ENCODE measurements at places on chromosomes 4 and X. TPM values are rescaled to one million over a fixed set of nuclear protein-coding genes. Genes with fewer than 3 reads are reported as not detected.

DNA sequence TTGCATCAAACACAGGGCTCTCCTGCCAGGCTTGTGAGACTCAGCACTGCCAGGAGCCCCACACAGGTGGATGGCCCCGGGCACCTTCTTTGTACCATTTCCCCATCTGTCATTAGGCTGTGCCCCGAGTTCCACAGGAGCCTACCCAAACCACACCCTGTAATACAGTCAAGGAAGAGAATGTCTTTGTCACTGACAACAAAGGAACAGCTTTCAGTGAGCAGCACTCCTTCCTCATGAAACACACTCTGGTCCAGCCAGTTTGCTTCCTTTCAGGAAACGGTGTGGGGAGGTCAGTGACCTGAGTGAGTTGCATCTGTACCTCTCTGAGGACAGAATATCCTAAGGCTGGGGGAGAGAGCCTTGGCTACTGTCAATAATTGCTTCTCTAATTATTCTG is 53.7 kb downstream of the LNX1 start:
- peak; percentile 33 for DNase-seq

DNA sequence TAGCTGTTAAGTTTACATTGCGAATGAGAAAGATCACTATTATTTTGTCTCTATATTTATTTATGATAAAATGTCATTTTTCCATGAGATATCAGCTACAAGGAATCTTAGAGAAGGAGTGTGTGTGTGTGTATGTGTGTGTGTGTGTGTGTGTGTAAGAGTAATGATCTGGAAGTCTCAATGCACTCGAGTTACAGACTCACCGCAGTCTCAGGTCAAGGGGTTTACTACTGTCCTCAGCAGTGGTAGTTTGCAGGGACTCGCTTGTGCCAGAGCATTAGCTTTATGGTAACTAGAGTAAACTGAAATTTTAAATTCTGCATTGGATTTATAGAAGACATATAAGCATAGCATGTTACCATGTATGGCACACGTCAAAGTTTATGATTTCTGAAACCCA is 30.8 kb downstream of the LRP2BP start:
- DNase-seq, result no peak

DNA sequence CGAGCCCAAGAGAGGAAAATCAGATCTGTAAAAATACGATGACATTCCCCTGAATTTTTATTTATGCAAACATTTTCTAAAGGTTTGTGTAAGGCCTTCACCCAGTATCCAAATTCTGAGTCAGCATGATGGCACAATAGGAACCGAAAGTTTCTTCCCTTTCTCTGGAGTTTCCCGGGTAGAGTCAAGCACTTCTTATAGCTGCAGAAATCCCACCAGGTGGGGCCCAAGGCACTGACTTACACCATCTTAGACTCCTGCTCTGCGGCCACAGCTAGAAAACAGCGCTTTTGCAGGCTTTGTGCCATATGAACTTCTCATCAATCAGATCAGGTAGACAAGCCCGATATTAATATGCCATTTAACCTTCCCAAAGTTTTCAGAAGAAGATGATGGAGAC is 13.4 kb downstream of the LEF1 start:
- DNase-seq, result no peak

The HSFX2 gene
- total RNA-seq, result not detected

GRCh38 chr4:56229947-56230346 is 157.3 kb downstream of the AASDH start:
- no peak for DNase-seq

GRCh38 chr4:132824761-132825160 is 324.3 kb upstream of the PCDH10 start:
- no peak for DNase-seq

GRCh38 chr4:183670251-183670650 is 11.2 kb downstream of the TRAPPC11 start:
- no peak for DNase-seq

The SHROOM2 gene
- 2.4 TPM for total RNA-seq

DNA sequence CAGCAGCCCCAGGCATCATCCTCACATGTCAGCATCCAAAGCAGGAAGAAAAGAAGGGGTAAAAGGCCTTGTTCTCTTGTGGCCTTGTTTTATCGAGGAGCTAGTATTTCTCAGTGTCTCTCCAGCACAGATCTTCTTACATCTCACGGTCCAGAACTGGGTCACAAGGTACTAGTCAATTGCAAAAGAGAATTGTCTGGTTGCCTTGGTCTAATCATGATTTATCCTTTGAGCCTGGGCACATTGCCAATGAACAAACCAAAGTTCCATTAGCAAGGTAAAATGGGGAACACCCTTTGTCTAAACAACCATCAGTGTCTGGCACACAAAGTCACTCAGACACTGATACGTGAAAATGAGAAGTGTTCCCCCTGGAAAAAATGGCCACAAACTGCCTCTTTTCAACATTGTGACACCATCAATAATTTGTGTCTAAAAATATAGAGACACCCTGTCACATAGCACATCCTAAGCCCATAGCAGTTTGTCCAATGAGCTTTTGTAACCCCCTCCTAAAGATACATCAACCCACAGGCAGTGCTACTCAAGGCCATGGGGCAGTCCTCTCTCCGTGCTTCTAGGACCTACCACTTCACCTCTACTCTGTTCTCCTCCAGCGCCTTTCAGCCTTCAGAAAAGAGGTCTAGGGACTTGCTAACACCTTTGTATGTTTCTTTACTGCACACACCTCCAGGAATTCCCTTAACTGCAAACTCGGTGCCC is 534.4 kb downstream of the MID1IP1 start:
- DNase-seq, result no peak

The TMEM150C gene
- 0.13 TPM for total RNA-seq

GRCh38 chrX:40132751-40133150 is 35.0 kb upstream of the BCOR start:
- DNase-seq, result peak; percentile 76
